Thoracic aorta (tissue), 2 donors: ENCODE measurements at places on chromosomes 2 and 18.

GRCh38 chr2:138015494-138015893 lies 51.2 kb downstream of the HNMT start:
- no peak overlapping the region for H3K4me3 ChIP-seq
- no peaks in the 10 kb centered on the region for H3K36me3 ChIP-seq
- H3K27ac ChIP-seq, result no peak overlapping the region

DNA sequence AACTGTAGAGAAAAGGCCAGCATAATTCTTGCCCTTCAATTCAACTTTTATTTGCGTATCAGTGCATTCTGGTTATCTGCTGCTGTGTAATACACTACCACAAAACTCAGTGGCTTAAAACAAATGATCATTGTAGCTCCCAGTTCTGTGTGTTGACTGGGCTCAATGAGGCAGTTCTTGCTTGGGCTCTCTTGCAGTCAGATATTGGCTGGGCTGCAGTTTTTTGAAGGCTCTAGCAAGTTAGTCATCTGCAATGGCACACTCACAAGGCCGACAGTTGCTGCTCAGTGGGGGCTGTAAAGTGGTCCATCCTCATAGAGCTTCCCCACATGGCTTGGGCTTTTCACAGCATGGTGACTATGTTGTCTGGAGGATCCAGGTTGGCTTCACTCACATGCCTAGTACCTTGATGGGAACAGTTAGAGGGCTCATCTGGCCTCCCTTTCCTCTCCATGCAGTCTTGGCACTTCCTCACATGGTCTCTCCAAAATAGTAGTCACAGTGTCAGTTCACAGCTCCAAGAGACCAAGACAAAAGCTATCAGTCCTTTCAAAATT lies 110.6 kb upstream of the TNP1 start:
- no peak overlapping the region for H3K27ac ChIP-seq
- no peak for DNase-seq
- H3K4me3 ChIP-seq, result no peak overlapping the region
- peaks cover 59% of the 10 kb centered on the region for H3K4me1 ChIP-seq

- H3K4me3 ChIP-seq, result peak overlapping the region; percentile 11
- H3K4me1 ChIP-seq, result peaks cover 46% of the 10 kb centered on the region
- H3K27ac ChIP-seq, result peak overlapping the region; percentile 4
- no peaks in the 10 kb centered on the region for H3K27me3 ChIP-seq
- no peak for DNase-seq
Measured at GRCh38 chr2:157819761-157820160, 56.4 kb downstream of the ACVR1 start.

GRCh38 chr2:172438741-172439508 lies 11.5 kb downstream of the ITGA6 start:
- no peaks in the 10 kb centered on the region for H3K4me1 ChIP-seq
- no peak for DNase-seq
- no peak overlapping the region for H3K4me3 ChIP-seq
- H3K36me3 ChIP-seq, result no peaks in the 10 kb centered on the region
- no peaks in the 10 kb centered on the region for H3K27me3 ChIP-seq

GRCh38 chr2:47815764-47816163 lies 32.8 kb downstream of the MSH6 start:
- H3K27me3 ChIP-seq, result no peaks in the 10 kb centered on the region
- no peak for DNase-seq
- H3K4me3 ChIP-seq, result no peak overlapping the region
- no peak overlapping the region for H3K27ac ChIP-seq
- no peaks in the 10 kb centered on the region for H3K4me1 ChIP-seq

DNA sequence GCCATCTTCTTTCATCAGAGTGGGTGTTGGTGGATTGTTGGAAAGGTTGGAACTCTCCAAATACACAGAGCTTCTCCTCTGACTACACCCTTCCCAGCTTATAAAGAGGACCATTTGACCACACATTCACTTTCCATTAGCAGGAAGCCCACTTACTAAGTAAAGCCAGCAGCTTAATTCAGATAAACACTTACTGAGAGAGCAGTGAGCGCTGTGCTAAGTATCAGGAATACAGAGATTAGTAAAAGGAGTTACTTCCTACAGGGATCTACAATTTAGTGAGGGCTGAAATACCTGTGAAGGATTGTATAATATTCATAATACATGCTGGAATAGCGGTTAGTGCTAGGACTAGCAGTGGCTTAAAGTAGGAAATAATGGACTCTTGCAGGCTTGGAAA lies 343.0 kb downstream of the NYAP2 start:
- no peaks in the 10 kb centered on the region for H3K36me3 ChIP-seq
- H3K27me3 ChIP-seq, result no peaks in the 10 kb centered on the region
- H3K4me1 ChIP-seq, result no peaks in the 10 kb centered on the region
- H3K27ac ChIP-seq, result no peak overlapping the region
- no peak for DNase-seq

- DNase-seq, result no peak
- H3K27ac ChIP-seq, result peak overlapping the region; percentile 90
Measured at GRCh38 chr2:174682578-174683391, 81.5 kb downstream of the CHRNA1 start.

- H3K36me3 ChIP-seq, result no peaks in the 10 kb centered on the region
- no peak overlapping the region for H3K27ac ChIP-seq
- no peaks in the 10 kb centered on the region for H3K27me3 ChIP-seq
- H3K4me1 ChIP-seq, result no peaks in the 10 kb centered on the region
- DNase-seq, result no peak
- H3K4me3 ChIP-seq, result no peak overlapping the region
Measured at GRCh38 chr2:161956738-161957137, 117.3 kb downstream of the DPP4 start.

GRCh38 chr2:182319556-182320505 lies 107.0 kb downstream of the PDE1A start:
- H3K27ac ChIP-seq, result no peak overlapping the region
- H3K4me3 ChIP-seq, result no peak overlapping the region
- H3K4me1 ChIP-seq, result peaks cover 3% of the 10 kb centered on the region
- H3K36me3 ChIP-seq, result no peaks in the 10 kb centered on the region
- DNase-seq, result no peak

- DNase-seq, result no peak
- no peak overlapping the region for H3K27ac ChIP-seq
- no peak overlapping the region for H3K4me3 ChIP-seq
- peaks cover 11% of the 10 kb centered on the region for H3K4me1 ChIP-seq
Measured at GRCh38 chr2:206798000-206798399, 32.6 kb downstream of the FASTKD2 start.

DNA sequence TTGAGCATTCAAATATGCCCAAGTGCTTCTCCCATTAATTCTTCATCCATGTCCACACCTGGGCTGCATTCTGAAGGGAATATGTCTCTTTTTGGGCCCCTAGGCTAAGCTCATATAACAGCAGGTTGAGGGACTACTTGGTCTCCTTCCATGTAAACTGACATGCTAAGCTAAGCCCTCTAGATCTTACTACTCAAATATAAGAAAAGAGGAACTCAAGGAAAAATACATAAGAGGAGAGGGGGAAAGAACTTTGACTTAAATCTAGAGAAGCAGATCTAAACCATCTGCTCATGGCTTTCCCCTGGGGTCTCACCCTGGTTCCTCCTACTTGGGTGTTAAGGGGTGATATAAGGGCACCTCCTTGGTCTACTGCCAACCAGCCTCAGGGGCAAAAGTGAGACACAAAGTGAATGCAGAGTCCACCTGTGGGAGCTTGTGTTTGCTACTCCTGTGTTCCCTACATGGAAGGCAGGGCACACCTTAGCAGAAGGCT lies 19.8 kb upstream of the NFU1 start:
- H3K4me3 ChIP-seq, result no peak overlapping the region
- H3K27me3 ChIP-seq, result no peaks in the 10 kb centered on the region
- no peaks in the 10 kb centered on the region for H3K36me3 ChIP-seq
- no peak overlapping the region for H3K27ac ChIP-seq
- no peaks in the 10 kb centered on the region for H3K4me1 ChIP-seq

DNA sequence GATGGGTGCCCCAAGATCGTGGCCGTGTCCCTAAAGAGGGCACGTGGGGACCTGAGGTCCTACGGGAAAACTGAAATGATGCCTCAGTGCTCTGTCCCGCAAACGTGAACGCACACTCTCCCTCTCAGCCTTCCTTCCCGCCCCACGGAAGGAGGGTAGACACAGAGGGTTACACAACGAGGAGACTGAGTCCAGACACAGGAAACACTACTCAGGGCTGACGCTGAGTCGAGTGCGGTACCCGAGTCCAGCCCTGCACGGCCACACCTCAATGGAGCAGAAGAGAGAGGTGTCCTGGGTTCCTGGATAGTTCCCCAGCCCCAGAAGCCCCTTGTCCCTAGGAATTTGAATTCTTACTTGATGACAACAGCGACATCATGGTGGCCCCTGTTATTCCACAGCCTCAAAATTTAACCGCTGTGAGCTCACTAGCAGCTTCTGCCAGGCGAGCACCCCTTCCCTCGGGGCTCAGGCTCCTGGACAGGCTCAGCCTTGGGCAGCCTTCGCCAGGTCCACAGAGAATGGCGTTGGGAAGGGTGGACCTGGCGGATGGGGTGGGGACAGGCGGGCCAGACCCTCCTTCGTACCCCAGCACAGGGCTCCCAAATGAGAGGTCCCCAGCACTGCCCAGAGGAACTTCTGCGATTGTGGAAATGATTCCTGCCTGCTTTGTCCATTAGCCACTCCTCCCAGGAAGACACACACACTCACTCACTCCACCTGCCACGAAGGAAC lies 980 bp upstream of the RNPEPL1 start:
- DNase-seq, result no peak
- peaks cover 26% of the 10 kb centered on the region for H3K4me1 ChIP-seq
